Effector memory CD8-positive, alpha-beta T cell (primary cell): ENCODE measurements at places on chromosomes 16 and 17.

DNA sequence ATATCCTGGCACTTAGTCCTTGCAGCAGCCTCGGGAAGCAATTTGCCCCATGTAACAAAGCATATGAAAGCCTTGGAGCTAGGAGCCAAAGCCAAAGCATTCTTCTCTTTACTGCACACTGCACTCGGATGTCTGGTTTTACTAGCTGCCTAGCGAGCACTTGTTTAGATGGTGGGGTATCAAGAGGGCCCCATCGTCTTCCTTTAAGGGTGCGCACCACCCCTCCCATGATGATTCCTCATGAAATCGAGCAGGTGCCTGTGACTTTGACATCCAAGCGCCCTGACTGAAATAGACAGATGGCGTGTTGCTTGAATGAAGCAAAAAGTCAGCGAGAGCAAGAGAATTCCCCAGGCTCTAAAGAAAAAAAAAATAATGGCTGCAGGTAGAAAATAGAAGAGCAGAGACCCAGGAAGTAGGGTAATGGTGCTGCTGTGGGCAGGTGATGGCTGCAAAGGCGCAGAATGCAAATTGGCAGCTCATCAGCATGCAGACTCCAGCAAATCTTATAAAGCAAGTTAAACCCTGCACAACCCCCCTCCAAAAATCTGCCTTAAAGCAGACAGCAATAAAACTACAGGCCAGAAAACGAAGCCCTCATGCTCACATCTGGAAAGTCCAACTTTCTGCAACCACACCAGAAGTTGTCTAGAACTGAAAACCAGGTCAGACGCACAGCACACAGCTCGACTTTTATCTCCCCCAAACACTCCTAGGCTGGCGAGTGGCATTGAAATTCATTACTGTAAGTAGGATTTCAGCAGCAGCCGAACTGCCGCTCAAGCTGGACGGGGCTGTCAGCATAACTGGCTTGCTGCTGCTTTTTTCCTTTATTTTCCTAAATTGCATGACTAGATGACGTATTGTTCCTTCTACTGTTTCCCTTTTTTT, 384.3 kb downstream of the RBFOX1 start:
- DNase-seq: no peak

- no peak for DNase-seq
Observed at GRCh38 chr17:39920218-39921210, 2.1 kb upstream of the GSDMB start.

DNA sequence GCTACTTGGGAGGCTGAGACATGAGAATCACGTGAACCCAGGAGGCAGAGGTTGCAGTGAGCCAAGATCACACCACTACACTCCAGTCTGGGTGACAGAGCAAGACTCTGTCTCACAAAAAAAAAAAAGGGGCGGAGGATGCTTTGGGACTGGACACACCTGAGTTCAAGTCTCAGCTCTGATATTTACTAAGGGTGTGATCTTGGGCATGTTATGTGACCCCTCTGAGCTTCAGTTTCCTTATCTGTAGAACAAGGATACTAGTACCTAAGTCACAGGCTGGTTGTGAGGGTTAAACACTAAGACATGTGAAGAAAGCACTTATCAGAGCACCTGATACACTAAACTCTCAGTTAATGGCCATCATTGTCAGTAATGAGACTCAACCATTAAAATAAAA, 25.9 kb downstream of the HOXB1 start:
- no peak for DNase-seq

DNA sequence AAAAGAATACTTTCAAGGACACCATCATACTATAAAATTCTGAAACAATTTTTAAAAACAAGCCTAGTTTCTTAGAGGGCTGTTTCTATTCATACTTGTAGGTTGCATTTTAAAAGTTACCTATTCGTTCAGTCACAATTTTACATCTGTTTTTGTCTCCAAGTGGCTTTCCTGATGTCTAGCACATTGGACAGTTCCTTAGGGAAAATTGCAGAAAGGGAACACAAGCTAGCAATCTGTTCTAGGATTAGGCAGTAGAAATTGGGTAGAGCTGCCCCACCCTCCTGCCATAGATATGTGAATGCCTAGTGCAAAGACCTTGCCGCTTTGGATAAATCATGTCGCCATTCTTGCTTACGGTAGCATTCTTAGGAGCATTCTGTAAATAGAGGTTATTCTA, 358.9 kb downstream of the RBFOX1 start:
- DNase-seq: no peak

- peak; percentile 14 for DNase-seq
Observed at GRCh38 chr17:30476726-30477082, 504 bp upstream of the GOSR1 start.

GRCh38 chr17:68468788-68469187, 11.5 kb upstream of the WIPI1 start:
- no peak for DNase-seq

DNA sequence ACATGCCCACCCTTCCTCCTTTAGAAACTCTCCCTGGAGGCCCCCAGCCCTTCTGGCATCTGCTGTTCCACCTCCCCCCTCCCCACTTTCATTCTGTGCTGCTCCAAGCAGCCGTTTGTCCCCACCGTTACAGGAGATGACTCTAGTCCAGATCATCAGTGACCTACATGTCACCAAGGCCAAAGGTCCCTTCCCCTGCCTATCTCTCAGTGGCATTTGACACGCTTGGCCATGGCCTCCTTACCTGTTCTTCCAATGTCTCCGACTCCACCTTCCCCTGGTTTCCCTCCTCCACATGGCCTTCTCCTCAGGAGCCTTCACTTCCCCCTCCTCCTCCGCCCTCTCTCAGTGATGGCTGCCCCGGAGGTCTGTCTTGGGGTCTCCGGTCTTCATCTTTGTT, 9.4 kb downstream of the TMEM92 start:
- no peak for DNase-seq

DNA sequence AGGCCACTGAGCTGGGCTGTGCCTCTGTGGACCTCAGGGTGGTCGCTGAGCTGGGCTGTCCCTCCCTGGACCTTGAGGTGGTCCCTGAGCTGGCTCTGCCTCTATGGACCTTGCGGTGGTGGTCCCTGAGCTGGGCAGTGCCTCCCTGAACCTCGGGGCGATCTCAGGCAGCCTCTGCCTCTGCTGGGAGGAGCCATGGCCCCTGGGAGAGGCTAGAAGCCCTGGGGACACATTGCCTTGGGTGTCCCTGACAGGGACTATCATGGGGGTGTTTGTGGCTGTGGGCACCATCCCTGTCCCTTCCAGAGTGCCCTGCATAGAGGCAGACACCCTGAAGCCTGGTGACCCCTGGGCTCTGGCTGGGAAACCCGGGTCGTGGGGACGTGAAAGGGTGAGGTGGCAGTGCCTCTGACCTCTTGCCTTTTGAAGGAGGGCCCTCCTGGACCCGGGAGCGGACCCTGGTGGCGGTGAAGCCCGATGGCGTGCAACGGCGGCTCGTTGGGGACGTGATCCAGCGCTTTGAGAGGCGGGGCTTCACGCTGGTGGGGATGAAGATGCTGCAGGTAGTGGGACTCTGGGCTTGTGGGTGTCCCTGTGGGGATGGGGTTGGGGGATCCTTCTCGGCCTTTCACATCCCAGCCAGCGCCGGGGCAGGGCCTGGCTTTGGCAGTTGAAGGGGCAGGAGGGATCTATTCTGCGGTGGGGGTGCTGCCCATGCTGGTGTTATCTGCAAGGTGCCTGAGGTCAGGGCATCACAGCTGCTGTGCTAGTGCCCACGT, 1.8 kb downstream of the NME4 start:
- no peak for DNase-seq

GRCh38 chr16:56849690-56850680, 15.0 kb upstream of the SLC12A3 start:
- no peak for DNase-seq

- DNase-seq: no peak
Observed at GRCh38 chr16:27408012-27408601, 6.1 kb downstream of the IL21R start.

- no peak for DNase-seq
Observed at GRCh38 chr16:13892301-13892700, 27.7 kb upstream of the ERCC4 start.

DNA sequence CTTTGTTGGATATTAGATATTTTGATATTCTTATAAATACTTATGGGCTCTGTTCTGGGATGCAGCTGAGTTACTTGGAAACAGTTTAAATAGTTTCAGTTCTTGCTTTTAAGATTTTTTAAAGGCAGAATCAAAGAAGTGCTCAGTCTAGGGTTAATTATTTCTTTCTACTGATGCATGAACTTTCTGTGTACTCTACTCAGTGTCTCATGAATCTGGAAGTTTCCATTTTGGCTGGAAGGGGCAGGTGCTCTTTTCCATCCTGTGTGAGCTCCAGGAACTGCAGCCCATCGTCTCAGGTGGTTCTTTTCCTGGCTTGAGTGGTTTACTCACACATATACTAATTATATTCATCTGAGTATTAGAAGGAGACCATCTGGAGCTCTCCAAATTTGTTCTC, 61.1 kb upstream of the CPHXL start:
- DNase-seq: no peak

GRCh38 chr16:70770626-70771552, 30.1 kb downstream of the VAC14 start:
- DNase-seq: peak; percentile 66

DNA sequence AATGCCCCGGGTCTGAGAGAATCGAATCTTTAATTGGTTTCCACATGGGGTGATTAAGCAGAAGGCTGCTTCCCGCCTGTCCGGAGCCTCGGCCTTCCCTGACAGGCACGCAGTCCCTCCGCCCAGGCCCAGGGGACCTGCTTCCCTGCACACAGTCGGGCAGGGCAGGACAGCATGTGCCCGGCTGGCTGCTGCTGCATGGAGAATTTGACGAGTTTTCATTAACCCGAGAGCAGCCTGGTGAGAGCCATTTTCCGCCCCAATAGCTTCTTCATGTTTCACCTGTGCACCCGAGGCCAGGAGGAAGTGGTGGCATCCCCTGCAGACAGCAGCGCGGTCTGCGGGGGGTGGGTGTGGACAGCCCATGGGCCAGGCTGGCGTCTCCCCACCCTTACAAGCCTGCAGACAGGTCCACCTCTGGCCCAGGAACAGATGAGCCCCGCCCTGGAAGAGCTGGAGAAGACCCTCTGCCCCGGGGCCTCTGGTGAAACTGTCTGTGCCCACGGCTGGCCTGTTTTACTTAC, 67.0 kb downstream of the KLHDC4 start:
- no peak for DNase-seq
